Neural crest cell (in vitro differentiated cells): ENCODE measurements at places on chromosomes 5 and 9.

- no peak for DNase-seq
Observed at GRCh38 chr9:27665136-27665535, 91.9 kb upstream of the C9orf72 start.

DNA sequence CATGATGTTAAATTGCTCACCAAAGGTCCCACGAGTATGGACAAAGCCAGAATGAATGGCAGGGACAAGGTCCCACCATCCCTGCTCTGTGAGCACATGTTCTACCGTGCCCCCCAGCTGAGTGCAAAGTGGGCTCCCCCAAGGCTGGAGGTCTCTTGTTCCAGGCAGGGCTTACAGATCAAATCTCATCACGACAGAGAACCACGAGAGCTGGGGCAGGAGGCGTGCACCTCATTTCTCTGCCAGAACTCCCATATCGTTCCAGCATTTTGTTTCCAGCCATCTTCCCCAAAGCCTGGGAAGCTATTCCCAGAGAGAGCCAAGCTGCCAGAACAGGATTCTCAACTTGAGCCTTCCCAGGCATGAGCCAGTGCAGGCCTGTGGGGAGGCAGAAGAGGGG is 108.5 kb downstream of the ZNF354C start:
- no peak for DNase-seq

GRCh38 chr5:132787076-132787475 is 10.0 kb upstream of the SEPTIN8 start:
- DNase-seq = no peak

DNA sequence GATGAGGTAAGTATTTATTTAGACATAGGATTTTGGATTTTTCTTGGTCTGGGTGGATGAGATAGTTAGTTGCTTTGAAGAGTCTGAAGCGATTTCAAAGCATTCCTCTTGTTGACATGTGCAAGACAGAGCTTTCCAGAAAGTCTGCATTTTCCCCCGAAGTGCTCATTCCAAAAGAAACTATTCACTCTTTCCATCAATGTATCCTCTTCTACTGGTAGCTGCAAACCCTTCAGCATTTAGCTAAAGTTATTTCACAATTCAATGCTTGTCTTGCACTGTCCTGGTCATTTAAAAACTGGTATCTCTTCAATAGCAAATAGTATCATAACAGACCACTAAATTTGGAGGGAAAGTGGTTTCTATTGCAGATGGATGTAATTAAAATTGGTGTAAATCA is 13.0 kb downstream of the NREP start:
- no peak for DNase-seq

DNA sequence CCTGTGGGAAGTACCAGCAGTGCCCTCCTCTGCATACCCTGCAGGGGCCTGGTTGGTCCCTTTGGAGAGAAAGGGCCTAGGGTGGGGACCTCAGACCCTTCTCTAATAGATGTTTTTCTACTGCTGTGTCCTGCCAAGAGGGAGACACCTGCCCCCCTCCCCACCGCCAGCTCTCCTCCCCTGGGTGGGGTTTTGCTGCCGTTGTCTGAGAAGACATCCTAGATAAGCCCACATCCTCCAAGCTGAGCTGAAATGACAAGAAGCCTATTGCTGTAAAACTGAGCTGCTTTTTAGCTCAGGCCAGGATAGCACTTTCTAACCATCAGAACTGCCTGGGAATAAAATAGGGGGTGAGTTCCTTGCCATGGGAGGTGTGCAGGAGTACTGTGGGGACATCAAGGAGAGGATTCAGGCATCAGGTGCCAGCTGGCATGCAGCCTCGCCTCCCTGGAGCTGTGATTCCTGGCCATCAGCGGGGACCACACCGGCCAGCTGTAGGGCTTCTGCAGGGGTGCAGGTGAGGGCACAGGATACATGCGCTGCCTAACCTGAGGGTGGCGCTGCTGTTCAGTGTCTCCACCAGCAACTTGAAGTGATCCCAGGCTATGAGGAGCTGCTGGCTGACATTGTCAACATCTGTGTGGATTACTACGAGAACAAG is 37.9 kb downstream of the CYFIP2 start:
- no peak for DNase-seq

- no peak for DNase-seq
Observed at GRCh38 chr5:112608975-112609374, 128.7 kb upstream of the APC start.

- no peak for DNase-seq
Observed at GRCh38 chr5:93870649-93871048, 129.2 kb upstream of the POU5F2 start.

DNA sequence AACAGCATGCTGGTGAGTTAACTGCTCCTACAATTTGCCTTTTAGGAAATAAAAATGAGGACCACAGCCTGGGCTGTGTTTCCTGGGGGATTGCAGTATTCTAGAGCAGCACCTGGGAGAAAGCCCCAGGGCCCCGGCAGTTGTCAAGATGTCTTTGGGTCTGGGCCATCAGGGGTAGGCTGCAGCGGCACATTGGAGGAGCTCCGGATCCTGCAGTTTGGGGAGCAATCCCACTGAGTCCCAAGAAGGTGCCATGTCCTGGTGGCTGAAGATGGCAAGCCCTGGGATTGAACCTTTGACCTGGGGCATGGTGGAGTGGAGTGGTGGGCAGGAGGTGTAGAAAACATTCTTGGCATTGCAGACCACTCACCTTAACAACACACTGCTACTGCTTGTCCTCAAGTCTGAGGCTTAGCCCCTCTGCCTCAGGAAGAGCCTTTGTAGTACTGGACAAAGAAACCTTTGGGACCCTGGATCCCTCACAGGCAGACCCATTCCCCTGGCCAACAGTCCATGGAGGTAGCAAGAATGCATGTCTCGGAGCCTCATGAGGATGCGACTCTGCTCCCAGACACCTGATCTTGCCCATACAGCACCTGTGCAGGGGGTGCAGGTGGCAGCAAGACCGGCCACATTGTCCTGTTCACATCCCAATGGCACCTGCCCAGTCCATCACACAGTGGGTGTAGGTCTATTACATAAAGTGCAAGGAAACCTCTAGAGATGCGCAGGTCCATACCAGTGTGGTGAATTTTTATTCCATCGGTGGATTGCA is 159.1 kb upstream of the IRX2 start:
- no peak for DNase-seq

DNA sequence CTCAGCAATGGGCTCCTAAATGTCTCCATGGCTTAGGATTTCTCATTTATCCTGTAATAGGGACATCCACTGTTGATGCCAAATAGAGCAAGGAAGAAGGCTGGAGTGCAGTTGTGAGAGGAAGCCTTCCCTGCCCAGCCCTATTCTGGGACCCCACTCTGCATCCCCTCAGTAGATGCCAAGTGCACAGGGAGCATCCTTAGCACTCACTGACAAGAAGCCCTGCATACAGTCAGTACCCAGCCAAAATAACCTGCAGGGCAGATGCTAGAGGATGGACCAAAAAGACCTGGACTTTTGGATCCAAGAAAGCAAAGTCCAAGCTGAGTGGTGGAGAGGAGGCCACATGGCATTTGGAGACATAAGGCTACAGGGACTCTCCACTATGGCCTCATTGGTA is 113.5 kb upstream of the SPOCK1 start:
- DNase-seq = no peak

DNA sequence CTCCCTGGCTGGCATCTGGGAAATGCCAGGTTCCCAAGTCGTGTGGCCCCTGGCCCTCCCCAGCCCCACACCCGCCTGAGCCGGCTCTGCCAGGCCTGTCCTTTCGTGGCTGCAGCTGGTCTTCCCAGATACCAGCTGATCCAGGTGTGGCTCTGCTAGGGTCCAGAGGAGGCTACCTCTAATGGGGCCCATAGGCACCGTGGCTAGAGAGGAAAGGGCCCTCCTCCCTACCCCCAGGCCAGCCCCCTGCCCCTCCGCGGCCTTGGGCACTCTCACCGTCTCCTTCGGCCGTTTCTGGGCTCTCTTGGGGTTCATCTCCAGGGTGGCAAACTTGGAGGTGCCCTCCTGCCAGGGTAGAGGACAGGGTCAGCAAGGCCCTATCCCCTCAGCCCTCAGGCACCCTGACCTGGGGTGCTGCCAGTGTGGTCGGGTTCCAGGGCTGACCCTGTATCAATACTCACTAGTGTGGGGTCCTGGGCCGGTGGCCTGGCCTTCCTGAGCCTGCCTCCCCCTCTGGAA is 17.0 kb downstream of the RALGDS start:
- no peak for DNase-seq

GRCh38 chr5:25568294-25568693 is 923.5 kb upstream of the CDH10 start:
- no peak for DNase-seq
